Vein endothelial cell (primary cell): ENCODE measurements at places on chromosomes 12 and 14. TPM values are rescaled to one million over a fixed set of nuclear protein-coding genes. Genes with fewer than 3 reads are reported as not detected.

NTS gene
- not detected in 2 replicates for total RNA-seq

ASIC1 gene
- total RNA-seq, result under 0.01 TPM in 1 of 2 replicates, not detected in the other

LTBR gene
- total RNA-seq, result 108 and 135 TPM in 2 replicates

GPR162 gene
- 3.4 and 6.5 TPM in 2 replicates for total RNA-seq

FRS2 gene
- total RNA-seq, result 27.8 and 27.9 TPM in 2 replicates

B4GALNT1 gene
- total RNA-seq, result not detected in 2 replicates

POTEM gene
- total RNA-seq, result not detected in 2 replicates

CLEC9A gene
- not detected in 2 replicates for total RNA-seq

OR11H6 gene
- total RNA-seq, result not detected in 2 replicates

GPRC5D gene
- total RNA-seq, result 0.38 TPM in 1 of 2 replicates, not detected in the other

ARHGEF40 gene
- 2.9 and 4.6 TPM in 2 replicates for total RNA-seq
